ENCODE measurements at places on chromosomes 16 and 17. TPM values are rescaled to one million over a fixed set of nuclear protein-coding genes. Genes with fewer than 3 reads are reported as not detected.

GRCh38 chr16:69595127-69596036 is 29.6 kb downstream of the NFAT5 start:
- H3K27ac ChIP-seq = no peak overlapping the region
- no peaks in the 10 kb centered on the region for H3K36me3 ChIP-seq
- H3K4me1 ChIP-seq = peaks cover 6% of the 10 kb centered on the region
- no peak for DNase-seq
- no peak overlapping the region for H3K4me3 ChIP-seq

DNA sequence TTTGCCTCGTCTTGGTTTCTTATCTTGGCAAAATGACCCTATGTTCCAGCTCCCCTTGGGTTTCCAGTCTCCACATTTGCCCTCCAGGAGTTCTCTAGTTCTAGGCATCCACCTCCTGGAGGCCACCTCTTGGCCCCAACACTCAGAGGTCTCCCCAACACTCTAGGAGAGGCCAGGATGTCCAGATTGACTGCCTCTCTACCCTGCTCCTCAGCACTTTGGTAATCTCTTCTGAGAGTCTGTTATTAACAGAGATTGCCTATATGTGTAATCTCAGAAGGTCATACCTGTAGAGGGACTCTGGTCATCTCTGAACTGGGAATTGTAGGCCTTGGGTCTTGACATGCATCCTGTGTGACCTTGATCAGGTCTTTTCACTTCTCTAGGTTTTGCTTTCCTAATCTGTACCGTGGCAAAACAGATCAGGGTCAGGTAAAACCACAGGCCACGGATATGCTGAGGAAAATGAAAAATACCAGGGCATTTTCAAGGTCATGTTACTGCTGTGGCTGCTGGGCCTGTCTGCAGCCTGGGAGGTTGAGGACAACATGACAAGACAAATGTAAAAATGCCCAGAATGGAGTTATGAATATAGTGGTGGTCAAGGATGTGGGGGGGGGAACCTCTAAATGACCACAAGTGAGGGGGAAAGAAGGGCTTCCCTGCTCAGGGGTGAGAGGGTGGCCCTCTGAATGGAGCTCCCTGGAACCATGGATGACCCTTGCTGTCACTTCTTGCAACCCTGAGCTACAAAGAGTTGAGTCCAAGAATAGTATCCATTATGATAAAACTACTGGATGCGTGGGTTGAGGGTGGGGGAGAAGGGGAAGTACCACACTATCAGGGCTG is 5.0 kb upstream of the CCL4L2 start:
- H3K36me3 ChIP-seq = no peaks in the 10 kb centered on the region
- H3K4me3 ChIP-seq = no peak overlapping the region
- no peaks in the 10 kb centered on the region for H3K27me3 ChIP-seq
- DNase-seq = no peak

GRCh38 chr16:67530013-67530939 is 1.6 kb downstream of the RIPOR1 start:
- peak overlapping the region; percentile 56 for H3K4me3 ChIP-seq
- no peaks in the 10 kb centered on the region for H3K36me3 ChIP-seq
- no peak overlapping the region for H3K27ac ChIP-seq
- DNase-seq = no peak
- peaks cover 35% of the 10 kb centered on the region for H3K4me1 ChIP-seq

GRCh38 chr17:81912441-81913309 is 1.5 kb upstream of the PCYT2 start:
- H3K27me3 ChIP-seq = no peaks in the 10 kb centered on the region
- no peak for DNase-seq
- peaks cover 46% of the 10 kb centered on the region for H3K36me3 ChIP-seq
- no peak overlapping the region for H3K27ac ChIP-seq

GRCh38 chr16:73000020-73000906 is 47.7 kb downstream of the ZFHX3 start:
- H3K27ac ChIP-seq = no peak overlapping the region
- DNase-seq = no peak
- H3K36me3 ChIP-seq = no peaks in the 10 kb centered on the region

DNA sequence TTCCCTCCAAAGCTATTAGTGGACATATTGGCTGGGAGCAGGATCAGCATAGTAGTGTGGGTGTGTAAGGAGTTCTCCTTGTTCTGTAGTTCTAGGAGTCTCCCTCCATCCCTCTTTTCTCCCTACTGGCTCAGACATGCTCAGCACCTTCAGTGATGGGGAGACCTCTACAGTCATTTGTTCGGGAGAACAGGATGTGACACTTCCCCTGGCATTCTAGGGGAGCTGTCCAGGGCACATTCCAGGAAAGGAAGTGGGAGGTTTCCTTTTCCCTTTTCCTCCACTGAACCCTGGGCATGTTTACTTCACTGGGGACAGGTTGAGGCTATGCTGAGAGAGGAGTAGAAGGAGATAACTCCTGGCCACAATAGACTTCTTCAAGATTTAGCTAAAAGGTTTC is 86.5 kb downstream of the MYH13 start:
- no peak for DNase-seq
- no peaks in the 10 kb centered on the region for H3K4me1 ChIP-seq
- H3K27ac ChIP-seq = no peak overlapping the region
- no peaks in the 10 kb centered on the region for H3K36me3 ChIP-seq

DNA sequence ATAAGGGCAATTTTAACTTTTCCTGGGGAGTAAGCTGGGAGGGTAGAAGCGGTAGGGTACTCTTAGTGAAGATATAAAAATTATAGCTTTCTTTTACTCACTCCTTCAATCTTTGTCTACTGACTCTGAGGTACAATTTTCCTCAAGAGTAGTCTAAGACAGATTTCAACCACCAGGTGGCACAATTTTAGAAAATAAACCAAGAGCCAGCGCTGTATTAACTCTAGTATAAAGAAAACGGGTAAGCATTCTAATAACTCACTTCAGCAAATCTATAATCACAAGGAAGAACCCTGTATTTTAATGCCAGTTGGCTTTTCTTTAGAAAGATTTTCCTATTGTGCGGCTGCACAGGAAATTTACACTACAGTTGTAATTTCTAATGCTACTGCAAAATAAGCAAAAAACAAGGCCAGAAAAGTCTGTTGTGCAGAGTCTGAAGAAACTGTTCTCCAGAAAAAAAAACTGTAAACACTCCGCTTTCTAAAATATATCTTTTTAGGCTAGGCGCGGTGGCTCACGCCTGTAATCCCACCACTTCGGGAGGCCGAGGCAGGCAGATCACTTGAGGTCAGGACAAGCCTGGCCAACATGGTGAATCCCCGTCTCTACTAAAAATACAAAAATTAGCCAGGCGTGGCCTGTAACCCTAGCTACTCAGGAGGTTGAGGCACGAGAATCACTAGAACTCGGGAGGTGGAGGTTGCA is 1.9 kb downstream of the CMC2 start:
- H3K4me3 ChIP-seq = peak overlapping the region; percentile 79
- DNase-seq = peak; percentile 6
- H3K36me3 ChIP-seq = no peaks in the 10 kb centered on the region
- H3K27ac ChIP-seq = no peak overlapping the region
- peaks cover 39% of the 10 kb centered on the region for H3K4me1 ChIP-seq

Gene ATP2A3
- 197 TPM for total RNA-seq

Gene TBC1D26
- not detected for total RNA-seq

Gene MMP25
- total RNA-seq = 0.42 TPM

Measured in CD4-positive, alpha-beta T cell (primary cell).